ENCODE measurements at places on chromosomes 5 and 9. TPM values are rescaled to one million over a fixed set of nuclear protein-coding genes. Genes with fewer than 3 reads are reported as not detected.

- no peak overlapping the region for H3K4me3 ChIP-seq
- DNase-seq: no peak
- H3K27ac ChIP-seq: no peak overlapping the region
- no peaks in the 10 kb centered on the region for H3K27me3 ChIP-seq
- H3K4me1 ChIP-seq: peaks cover 17% of the 10 kb centered on the region
These were observed 7.0 kb downstream of the TGFBI start for GRCh38 chr5:136035837-136036236.

OR1J2 gene
- not detected for total RNA-seq

TRAPPC13 gene
- 21.7 TPM for total RNA-seq

DEPDC1B gene
- 21.2 TPM for total RNA-seq

DNA sequence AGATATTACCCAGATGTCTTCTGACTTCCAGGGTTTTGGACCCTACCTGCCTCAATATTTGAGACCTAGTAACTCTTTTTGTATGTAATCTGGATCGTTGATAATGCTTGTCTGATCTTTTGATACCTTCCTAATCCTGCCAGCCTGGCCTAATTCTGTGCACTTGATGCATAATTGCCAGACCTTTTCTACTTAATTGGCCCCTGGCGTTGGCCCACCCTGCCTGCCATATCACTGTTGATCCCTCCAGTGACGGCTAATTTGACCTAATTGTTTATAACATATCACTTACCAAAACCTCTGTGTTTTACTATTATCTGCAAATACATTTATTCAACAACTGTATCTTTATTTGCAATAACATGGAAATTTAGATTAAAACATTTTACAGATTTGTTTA lies 49.0 kb downstream of the SLC44A1 start:
- no peaks in the 10 kb centered on the region for H3K36me3 ChIP-seq
- peaks cover 15% of the 10 kb centered on the region for H3K4me1 ChIP-seq
- DNase-seq: no peak
- peaks cover 2% of the 10 kb centered on the region for H3K27me3 ChIP-seq
- no peak overlapping the region for H3K27ac ChIP-seq
